ENCODE measurements at places on chromosomes 4 and X.

DNA sequence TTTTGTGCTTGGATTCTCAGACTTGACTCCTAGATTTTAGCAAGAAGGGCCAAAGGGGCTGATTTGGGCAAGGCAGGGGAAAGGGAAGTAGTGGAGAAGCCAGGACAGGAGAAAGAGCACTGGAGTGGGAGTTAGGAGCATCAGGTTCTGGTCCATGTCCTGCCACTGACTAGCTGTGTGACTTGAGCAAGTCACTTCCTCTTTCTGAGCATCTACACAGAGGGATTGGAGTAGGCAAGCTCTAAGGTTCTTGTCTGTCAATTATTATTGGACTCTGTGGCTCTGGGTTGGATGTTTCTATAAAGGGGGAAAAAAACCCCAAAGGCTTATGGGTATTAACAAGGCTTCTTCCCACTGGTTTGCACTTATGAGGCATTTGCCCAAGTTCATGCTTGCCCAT is 24.4 kb downstream of the PLAC1 start:
- no peak for DNase-seq

DNA sequence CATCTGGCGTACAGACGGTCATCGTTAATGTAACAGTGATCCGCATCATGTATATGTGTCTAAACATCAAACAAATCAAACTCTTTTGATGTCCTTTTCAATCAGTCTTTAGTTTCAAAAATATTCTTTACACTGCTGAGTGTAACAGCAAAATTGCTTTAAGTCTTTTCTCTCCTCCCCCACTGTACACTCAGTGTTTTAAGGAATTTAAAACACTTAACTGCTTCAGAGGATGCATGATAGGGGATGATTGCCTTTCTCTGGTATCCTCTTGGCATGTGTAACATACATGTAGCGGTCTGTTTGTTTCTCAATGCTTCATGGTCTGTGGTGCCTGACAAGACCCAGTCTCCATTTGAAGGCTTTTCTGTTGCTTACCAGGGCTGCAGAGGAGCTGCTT is 41.6 kb downstream of the LIMCH1 start:
- DNase-seq = no peak

GRCh38 chr4:73869130-73870055 is at the start of gene CXCL1:
Gene CXCL1, plus strand, starts transcription at chr4:73869393. Its CDS starts 78 bp downstream, at chr4:73869471.
- DNase-seq = no peak

DNA sequence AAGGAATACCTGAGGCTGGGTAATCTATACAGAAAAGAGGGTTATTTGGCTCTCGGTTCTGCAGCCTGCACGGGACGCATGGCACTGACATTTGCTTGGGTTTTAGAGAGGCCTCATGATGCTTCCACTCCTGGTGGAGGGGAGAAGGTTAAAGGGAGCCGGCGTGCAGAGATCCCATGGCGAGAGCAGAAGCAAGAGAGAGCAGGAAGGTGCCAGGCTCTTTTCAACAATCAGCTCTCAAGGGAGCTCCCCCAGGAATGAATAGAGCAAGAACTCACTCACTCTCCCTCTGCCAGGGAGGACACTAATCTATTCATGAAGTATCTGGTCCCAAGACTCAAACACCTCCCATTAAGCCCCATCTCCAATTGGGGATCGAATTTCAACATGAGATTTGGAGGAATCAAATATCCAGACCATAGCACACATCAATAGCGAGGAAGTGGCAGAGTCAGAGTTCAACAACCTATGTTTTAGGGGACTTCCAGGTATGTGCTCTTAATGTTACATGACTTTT is 109.8 kb downstream of the SORBS2 start:
- DNase-seq = no peak

- no peak for DNase-seq
These were observed 224.5 kb downstream of the TEX13C start for GRCh38 chrX:125544031-125544660.

DNA sequence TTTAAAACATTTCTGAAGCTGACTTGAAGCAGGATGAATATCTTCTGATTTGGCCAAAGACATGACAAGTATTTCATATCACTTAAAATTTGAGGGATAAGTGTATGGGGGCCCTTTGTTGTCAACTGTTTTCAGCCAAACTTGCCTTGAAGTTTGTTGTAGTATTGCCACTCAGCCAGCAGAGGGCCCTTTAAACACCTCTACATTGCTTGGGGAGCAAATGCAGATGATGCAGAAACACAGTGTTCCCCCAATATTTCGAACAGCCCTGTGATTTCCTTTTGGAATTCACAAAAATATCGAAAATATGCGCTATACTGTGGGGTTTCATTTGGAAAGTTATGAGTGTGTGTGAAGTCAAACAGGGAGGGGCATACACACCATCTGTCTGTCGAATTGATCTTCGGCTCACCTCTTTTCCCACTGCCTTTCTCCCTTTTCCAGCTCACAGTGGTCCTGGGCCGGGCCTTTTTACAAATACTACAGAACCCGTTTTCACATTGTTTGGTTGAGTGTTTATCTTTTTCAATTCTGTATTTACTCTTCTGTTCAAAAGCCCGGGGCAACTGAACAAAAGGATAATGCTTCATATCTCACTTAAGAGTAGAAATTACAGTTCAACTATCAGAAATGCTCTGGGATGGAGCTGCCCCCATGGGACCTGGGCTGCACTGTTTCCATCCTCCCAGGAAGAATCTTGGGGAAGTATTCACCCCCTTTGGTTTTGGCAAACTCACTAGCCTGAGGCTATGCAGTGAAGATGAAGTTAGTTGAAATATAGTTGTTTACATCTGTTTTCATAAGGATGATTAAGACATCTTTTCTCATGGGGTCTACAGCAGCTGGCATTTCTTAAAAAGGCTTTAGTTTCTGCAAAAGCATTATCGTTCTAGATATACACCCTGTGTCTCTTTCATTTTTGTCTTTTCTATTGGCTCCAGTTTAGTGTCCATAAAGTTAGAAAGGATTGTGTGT is 137.6 kb downstream of the EGF start:
- DNase-seq = peak; percentile 53

DNA sequence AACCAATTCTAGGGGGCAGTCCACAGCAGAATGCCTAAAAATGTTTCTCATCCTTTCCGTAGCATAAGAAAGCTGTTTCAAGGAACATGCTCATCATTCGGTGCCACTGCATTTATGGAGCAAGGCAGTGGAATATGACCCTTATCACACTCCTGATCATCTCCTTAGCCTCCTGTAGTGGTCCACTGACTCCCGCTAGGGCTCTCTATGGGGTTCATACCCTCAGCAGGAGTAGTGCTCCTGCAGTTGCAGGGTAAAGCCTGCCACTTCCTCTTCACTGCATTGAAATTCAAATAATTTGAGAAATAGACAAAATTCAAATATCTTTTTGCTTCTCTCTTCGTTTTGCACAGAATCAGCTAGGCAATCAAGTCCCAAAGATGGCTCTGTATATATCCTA is 107.0 kb downstream of the NDST3 start:
- DNase-seq = no peak

DNA sequence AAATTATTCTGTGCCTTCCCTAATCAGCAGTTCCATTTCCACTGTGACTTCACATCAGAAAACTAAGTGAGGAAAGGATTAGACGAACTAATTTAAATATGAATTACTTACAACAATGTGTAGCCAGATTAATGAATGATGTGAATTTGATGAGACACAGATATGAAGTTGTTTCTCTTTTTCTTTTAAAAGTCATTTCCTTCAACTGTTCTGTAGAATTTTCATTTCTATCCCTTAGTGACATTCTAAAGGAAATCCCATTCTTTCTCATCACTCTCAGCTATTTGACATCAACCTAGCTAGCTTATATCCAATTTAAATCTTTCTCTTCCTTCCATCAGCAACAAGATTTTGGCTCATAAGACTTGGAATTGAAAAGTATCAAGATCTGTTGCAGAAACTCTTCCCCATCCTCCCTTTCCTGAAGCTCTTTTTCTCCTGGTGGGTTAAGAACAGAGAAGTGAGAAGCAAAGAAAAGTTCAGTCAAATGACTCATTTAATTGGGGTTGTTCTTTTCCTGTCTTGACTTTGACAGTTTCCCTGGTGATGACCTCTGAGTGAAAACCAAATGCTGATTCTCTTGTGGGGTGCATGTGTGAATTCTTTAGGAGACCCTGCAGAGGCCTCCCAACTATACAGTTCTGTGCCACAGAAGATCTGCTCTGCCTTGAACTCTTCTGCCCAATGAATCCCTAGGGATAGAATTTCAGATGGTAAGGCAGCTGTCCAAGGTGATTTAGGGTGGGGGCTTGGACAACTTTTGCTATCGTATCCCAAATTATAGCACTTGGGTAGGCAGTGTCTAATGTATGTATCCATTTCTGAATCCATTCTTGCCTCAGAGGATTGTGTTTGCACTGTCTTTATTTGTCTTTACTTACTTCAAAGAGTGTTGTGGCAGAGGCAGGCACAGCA is 232.5 kb upstream of the GPRIN3 start:
- no peak for DNase-seq
